ENCODE measurements at places on chromosomes 11 and 22. TPM values are rescaled to one million over a fixed set of nuclear protein-coding genes. Genes with fewer than 3 reads are reported as not detected.

GRCh38 chr11:13308704-13309103 is 31.1 kb downstream of the BMAL1 start:
- peaks cover 1% of the 10 kb centered on the region for H3K27me3 ChIP-seq
- peaks cover 3% of the 10 kb centered on the region for H3K4me1 ChIP-seq
- no peaks in the 10 kb centered on the region for H3K36me3 ChIP-seq

Gene OR52E2
- total RNA-seq: not detected

- H3K27me3 ChIP-seq: no peaks in the 10 kb centered on the region
- peaks cover 1% of the 10 kb centered on the region for H3K36me3 ChIP-seq
- no peak for DNase-seq
- H3K27ac ChIP-seq: peak overlapping the region; percentile 69
- H3K4me1 ChIP-seq: peaks cover 8% of the 10 kb centered on the region
Measured at GRCh38 chr11:47564933-47565339, 463 bp upstream of the PTPMT1 start.

DNA sequence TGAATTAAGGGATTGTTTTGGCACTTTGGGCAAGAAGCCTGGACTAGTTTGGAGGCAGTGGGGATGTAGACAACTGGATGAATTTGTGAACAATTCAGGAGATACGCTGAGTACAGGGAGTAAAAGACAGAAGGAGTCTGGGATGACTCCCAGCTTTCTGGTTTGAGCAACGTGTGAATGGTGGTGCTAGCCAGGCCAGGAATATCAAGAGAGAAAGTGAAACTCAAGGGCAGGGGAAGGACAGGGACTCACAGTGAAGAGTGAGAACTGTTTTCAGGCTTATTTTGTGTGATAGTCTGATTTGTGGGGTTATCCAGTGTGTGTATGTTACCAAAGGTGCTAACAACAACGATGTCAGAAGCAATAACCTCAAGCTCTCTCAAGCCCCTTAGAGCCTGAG is 15.9 kb downstream of the CHRM1 start:
- no peak overlapping the region for H3K4me3 ChIP-seq
- no peaks in the 10 kb centered on the region for H3K36me3 ChIP-seq
- DNase-seq: no peak
- no peak overlapping the region for H3K27ac ChIP-seq
- peaks cover 24% of the 10 kb centered on the region for H3K27me3 ChIP-seq

DNA sequence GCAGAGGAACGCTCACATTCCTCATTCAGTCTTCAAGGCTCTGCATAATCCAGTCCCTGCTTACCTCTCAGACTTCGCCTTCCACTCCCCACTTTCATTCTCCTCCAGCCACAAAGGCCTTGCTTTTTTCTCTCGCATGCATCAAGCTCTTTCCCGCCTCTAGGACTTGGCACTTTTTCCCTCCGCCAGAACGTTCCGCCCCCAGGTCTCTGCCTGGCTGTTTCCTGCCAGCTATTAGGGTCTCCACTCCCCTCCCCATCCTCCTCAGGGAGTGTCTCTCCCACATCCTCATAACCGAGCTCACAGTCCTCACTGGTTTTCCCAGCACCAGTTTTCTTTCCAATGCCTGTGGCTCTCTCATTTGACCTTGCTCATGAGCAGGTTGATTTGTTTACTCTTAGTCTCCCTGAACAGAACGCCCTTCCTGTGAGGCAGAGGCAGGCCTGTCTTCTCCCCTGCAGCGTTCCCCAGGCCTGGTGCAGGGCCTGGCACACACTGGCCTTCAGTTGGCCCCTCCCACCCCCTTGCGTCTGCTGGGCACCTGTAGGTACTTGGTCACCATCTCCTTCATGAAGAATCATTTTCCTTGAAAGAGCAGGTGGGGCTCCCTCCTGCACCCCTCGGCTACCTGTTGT is 75.2 kb downstream of the RTL6 start:
- no peak for DNase-seq
- peaks cover 3% of the 10 kb centered on the region for H3K27me3 ChIP-seq
- peaks cover 2% of the 10 kb centered on the region for H3K36me3 ChIP-seq
- peaks cover 9% of the 10 kb centered on the region for H3K4me1 ChIP-seq

DNA sequence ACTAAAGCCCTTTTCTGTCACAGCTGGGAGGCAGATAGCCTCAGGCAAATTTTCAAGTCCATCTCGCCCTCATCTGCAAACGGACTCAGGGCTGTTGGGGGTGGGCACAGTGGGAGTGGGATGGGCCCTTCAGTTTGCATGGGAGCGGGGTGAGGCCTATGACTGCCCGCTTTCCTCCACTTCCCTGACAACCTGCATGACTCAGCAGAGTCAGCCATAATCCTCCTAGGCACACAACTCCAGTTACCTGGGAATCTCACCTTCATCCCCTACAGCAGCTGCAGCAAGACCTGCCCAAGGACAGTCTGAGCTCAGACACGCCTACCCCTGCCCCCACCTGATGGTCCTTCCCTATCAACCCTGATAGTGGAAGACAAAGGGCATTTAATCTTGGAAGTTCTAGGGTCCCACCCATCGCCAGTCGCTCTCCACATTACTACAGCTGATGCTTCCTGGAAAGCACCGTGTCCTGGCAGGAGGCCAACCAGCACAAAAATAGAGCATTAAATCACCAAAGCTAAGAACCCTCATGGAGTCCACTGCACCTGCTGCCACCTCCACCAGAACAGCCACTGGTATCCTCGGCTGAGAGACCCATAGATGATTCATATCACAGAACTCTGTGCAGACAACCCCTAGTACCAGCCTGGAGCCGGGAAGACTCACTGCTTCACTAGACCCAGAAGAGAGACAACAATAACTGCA is 319.3 kb downstream of the DCDC1 start:
- H3K27me3 ChIP-seq: no peaks in the 10 kb centered on the region
- no peak for DNase-seq
- H3K4me3 ChIP-seq: no peak overlapping the region

DNA sequence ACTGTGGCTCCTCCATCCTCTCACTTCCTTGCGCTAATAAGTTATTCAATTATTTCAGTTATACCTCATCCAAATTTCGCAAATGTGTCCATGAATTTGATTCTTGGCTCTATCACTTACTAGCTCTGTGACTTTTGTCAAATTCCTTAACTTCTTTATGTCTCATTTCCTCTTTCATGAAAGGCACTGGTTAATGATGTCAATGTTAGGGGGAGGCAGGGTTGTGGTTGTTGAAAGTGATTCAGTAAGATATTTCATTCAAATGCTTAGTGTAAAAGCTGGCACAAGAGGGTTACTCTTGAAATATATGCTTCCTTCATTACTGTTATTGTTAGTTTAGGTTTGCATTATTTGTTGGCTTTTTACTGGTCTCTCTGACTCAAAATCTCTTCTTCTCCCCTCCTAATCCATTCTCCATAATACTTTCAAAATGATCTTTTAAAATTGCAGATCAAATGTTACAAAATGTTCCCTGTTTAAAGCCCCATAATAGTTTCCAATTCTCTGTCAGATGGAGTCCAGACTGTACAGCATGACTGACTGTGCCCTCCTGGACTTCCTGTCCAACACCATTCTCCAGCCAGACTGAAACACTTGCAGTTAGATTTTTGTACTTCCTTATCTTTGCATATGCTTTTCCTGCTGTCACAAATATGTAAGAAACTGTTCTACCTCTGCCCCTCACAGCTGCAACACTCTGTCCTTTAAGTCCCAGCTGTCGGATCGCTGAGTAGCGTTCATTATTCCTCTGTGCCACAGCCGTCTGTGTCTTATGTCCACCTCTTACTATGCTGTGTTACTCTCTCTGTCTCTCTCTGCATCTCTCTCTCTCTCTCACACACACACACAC is 510.6 kb upstream of the RAG2 start:
- no peak for DNase-seq
- H3K36me3 ChIP-seq: no peaks in the 10 kb centered on the region
- H3K27ac ChIP-seq: no peak overlapping the region
- no peak overlapping the region for H3K4me3 ChIP-seq
- no peaks in the 10 kb centered on the region for H3K4me1 ChIP-seq

DNA sequence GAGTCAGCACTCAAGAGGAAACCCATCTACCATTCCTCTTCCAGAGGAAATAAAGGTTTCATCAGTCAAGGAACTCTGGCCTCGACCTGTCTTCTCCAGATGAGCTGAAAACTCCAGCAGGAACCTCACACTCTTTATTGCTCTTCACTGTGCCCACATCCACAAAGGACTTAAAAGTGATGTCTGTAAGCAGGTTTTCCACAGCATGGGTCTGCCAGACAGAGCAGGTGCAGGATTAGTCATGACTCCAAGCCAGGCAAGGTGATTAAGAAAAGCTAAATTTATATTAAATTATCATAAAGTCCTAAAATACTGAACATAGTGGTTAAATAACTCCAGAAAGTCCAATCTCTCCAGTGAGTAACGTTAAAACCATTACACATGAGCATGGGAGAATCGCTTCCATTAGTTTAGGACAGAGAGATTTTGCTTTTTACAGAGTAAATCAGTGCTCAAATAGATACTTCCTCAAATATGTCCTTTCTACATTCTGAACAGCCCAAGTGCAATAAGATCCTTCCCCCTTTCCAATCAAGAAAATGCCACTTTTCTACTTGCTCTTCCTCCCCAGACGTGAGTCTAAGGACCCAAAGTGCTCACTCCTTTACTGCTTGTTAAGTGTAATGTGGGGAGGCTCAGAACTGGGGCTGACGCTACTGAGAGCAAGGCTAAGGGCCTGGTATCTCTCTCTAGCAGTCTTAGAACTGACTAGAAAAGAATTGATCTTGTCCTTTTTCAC is 10.7 kb upstream of the CKAP5 start:
- peaks cover 1% of the 10 kb centered on the region for H3K36me3 ChIP-seq
- no peak overlapping the region for H3K27ac ChIP-seq
- no peaks in the 10 kb centered on the region for H3K4me1 ChIP-seq
- no peaks in the 10 kb centered on the region for H3K27me3 ChIP-seq
- DNase-seq: no peak

DNA sequence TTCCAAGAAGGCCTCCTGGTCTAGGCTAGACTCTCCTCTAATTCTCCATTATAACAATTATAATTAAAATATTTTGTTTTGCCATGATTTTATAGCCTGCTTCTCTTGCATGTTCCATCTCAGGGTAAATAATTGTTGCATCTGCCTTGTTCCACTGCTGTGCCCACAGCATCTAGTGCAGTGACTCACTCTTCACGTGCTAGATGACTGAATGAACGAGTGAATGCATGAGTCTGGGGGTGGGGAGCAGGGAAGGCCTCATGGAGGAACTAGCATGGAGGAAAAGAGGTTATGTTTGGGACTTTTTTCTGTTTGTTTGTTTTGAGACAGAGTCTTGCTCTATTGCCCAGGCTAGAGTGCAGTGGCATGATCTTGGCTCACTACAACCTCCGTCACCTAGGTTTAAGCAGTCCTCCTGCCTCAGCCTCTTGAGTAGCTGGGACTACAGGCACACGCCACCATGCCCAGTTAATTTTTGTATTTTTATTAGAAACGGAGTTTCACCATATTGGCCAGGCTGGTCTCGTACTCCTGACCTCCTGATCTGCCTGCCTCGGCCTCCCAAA is 5.2 kb upstream of the OAF start:
- H3K4me1 ChIP-seq: peaks cover 12% of the 10 kb centered on the region
- H3K36me3 ChIP-seq: no peaks in the 10 kb centered on the region
- H3K27me3 ChIP-seq: peaks cover 42% of the 10 kb centered on the region
- no peak overlapping the region for H3K4me3 ChIP-seq
- no peak overlapping the region for H3K27ac ChIP-seq

DNA sequence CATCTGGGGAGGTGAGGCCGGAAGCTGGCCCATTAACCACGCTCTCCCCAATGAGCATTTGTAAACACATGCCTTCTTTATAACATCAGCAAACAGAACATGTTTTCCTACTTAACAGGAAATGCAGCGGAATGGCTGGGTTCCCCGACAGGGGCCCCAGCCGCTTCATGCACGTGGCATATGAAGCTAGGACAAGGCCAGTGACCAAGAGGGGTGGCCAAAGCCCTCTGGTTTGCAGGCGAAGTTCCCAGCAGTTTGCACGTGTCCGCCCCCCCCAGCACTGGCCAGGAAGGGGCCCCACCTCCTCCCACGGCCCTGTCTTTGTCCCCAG is 38.7 kb upstream of the LINC01488 start:
- H3K27ac ChIP-seq: peak overlapping the region; percentile 90
- peaks cover 33% of the 10 kb centered on the region for H3K4me1 ChIP-seq
- no peaks in the 10 kb centered on the region for H3K27me3 ChIP-seq
- DNase-seq: no peak

Gene CRYBA4
- total RNA-seq: not detected

Gene SCARF2
- total RNA-seq: 14.6 TPM

Gene OR5P2
- not detected for total RNA-seq

GRCh38 chr11:2294926-2295290 is 6.8 kb downstream of the C11orf21 start:
- no peaks in the 10 kb centered on the region for H3K4me1 ChIP-seq
- H3K27ac ChIP-seq: no peak overlapping the region
- DNase-seq: no peak
- H3K36me3 ChIP-seq: no peaks in the 10 kb centered on the region
- H3K27me3 ChIP-seq: peaks cover 50% of the 10 kb centered on the region

GRCh38 chr11:96282625-96283220 is 60.3 kb downstream of the MAML2 start:
- peaks cover 8% of the 10 kb centered on the region for H3K36me3 ChIP-seq
- no peaks in the 10 kb centered on the region for H3K27me3 ChIP-seq
- H3K4me1 ChIP-seq: peaks cover 20% of the 10 kb centered on the region
- H3K4me3 ChIP-seq: no peak overlapping the region

DNA sequence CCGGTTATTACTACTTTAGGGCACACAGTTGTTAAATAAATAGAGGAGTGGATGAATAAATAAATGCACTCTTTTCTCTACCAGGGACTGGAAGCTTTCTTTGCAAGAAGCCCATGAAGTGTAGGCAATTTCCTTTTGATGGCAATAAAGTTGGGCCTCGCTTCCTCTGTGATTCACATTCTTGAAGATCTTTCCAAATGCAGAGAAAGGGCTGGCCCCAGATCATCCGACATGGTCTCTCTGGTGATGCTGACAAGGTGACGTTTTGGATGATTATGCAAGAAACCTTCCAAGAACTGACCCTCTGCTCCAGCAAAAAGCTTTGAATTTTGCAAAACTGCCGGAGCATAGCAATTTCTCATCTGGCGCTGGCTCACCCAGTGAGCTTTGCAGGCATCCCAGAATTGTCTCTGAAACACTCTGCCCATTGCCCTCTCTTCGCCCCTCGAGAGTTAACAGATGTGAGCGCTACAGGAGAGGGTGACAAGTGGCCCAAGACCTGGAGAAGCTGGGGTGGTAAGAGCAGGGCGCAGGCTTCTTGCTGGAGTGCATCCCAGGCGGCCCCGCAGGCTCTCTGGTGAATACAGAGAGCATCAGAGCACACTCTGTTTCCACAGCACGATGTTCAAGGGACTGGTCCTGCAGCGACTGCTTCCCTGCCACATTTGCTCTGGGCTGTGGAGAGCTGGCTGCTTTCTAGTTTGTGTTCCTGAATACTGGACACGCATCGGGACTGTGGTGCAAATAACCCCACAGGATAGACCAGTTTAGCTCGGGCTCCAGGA is 11.5 kb upstream of the IFT27 start:
- H3K27ac ChIP-seq: no peak overlapping the region
- H3K27me3 ChIP-seq: peaks cover 58% of the 10 kb centered on the region
- H3K4me3 ChIP-seq: no peak overlapping the region
- H3K4me1 ChIP-seq: no peaks in the 10 kb centered on the region
- no peak for DNase-seq

Gene MOGAT2
- not detected for total RNA-seq

Gene HPX
- total RNA-seq: 6.1 TPM

Gene TTC36
- total RNA-seq: 2.2 TPM

Gene MS4A3
- total RNA-seq: not detected

Measured in progenitor cell of endocrine pancreas (in vitro differentiated cells).